ENCODE measurements at places on chromosomes 5 and 9.

- no peak for DNase-seq
Observed at GRCh38 chr9:18601026-18601425, 127.1 kb downstream of the ADAMTSL1 start.

DNA sequence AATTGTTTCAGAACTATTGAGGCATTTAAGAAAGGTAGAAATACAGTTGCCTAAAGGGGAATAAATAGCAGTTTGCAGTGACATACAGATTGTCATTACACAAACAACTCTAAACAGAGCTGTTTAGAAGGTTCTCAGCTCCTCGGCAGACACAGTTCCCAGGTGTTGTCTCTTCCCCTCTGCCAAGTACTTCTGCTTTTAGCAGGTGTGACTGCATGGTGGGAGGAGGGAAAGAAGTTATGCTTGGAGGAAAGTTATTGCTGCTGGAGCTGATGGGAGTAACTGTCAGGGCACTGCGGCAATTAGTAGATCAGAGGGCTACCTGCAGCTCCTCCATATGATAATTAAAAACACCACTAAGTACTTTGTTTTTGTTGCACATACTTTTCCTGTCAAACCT lies 14.5 kb downstream of the EDIL3 start:
- no peak for DNase-seq

- no peak for DNase-seq
Observed at GRCh38 chr5:8458038-8458383, 589.1 kb downstream of the MTRR start.

DNA sequence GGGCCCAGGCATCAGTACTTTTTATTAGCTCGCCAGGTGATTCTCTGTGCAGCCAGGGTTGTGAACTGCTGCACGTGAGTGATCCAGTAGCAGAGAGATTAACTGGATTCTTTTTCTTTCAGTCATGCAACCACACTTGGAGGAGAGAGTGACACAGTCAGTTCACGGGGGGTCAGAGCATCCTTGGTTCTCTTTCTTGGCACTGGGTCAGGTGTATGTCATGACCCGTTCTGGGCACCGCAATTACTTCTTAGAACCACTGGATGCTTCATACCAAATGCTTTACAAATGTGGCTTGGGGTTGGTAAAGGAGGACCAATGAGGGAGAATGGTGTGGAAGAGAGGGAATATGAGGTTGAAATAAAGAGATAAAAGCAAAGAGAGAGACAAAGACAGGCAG lies 368.7 kb downstream of the MLLT3 start:
- DNase-seq, result no peak

DNA sequence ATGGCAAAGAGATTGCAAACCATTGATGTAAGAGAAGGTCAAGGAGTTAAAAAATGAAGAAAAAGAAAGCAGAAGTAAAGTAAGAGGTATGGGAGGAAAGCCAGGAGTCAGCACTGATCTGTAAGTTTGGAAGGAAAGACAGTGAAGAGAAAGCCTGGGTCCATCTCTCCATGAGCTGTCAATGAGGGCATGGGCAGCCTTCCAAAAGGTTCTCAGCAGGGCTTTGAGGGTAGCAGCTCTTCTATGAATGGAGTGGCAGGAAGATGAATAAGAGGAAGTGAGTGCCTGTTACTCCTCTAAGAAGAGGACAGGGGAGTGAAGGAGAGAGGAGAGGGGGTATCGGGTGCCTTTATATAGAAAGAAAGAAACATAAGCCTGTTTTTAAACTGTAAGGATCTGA lies 97.1 kb downstream of the ADCY2 start:
- DNase-seq, result no peak

- no peak for DNase-seq
Observed at GRCh38 chr5:135484674-135485086, 32.5 kb upstream of the TIFAB start.

GRCh38 chr5:163809473-163809872 lies 304.1 kb downstream of the MAT2B start:
- no peak for DNase-seq

DNA sequence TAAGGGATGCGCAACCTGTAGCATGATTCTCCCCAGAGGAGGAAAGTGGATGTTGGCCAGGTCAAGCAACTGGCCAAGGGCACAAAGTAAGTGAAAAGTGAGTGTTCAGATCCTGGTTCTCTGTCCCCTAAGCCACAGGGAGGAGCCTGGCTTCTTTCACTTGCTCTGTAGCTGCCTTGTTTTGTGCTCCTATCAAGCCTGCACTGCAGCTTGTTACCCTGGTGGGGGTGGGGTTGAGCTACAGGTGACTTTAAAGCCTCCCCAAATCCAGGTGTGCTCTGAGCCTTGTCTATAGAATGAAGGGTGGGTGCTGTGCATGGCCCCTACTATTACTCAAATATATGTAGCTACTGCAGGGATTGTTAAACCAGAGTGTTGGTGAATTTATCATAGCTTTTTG lies 32.9 kb downstream of the RALGPS1 start:
- no peak for DNase-seq

- no peak for DNase-seq
Observed at GRCh38 chr5:126338635-126339034, 84.6 kb upstream of the GRAMD2B start.

GRCh38 chr9:31490551-31491106 lies 893.8 kb upstream of the ACO1 start:
- DNase-seq, result no peak

DNA sequence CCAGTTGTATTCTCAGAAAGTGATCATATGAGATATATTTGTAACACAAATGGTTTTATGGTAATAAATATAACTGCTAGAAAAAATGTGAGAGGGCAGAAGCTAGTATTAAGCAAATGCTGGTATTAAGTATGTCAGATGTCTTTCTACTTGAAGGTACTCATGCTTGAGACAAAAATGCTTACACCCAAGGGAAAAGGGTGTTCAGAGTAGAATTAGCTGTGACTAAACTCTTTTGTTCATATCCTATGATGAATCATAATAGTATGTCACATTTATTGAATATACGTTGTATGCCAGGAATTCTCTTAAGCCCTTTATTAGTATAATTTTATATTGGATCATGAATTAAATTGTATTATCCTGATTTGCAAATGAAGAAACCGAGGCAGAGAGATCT lies 2.2 kb downstream of the ADGRV1 start:
- DNase-seq, result no peak

DNA sequence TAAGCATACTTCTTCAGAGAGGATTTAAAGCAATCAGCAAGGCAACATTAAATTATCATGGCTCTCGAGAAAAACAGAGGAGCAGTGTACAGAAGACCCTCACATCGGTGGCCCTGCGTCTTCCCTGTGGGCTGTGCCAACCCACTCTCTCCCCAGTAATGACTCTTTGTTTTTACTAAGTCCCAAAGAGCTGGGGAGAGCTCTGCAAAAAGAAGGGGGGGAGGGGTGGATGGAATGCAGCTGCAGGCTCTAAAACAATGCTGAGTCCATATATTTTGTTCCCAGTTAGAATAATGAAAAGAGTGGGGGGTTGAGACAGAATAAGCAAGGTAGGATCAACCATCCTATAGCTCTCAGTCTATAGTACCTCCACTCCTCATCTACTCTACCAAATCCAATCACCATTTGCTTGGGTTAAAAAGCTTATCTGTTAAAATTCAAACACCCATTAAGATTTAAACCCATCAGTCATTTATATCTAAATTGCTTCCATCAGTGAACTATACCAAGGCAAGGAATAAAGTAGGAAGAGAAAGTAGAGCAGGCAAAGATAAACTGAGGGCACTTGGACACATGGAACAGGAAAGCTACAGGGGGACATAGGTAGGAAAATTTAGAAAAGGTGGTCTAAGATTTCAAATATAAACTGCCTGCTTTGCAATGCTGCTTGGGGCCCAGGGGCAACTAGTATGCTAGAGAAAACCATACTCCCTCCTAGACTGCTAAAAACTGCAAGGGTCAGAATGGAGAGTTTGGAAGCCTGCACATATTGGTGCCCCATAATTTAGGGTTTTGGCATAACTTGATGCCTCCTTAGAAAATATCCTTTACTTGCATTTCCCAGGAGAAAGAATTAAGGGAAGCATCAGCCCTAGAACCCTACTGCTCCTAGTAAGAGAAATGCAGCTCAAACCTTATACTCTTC lies 20.6 kb downstream of the ELL2 start:
- no peak for DNase-seq

DNA sequence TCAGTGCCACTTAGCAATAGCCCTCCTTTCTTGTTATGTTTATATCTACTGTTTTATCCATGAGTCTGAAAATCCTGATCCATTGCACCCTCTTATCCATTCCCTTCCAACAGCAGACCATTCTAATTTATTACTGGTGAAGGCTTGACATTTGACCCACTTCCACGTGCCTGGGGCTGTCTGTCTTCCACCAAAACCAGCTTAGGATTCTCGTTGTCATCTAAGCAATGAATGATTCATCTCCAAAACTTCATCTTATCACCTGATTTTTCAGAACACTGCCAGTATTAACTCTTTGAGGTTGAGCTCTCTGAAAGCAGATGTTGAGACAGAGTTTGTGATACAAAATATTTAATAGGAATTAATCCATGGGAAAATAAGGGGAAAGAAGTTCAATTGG lies 277.8 kb upstream of the FBXL7 start:
- no peak for DNase-seq

- DNase-seq, result no peak
Observed at GRCh38 chr5:56090793-56091460, 96.2 kb upstream of the IL6ST start.

GRCh38 chr5:172541099-172541772 lies 86.9 kb upstream of the SH3PXD2B start:
- DNase-seq, result no peak

GRCh38 chr9:16023446-16023845 lies 470.6 kb downstream of the CCDC171 start:
- no peak for DNase-seq

DNA sequence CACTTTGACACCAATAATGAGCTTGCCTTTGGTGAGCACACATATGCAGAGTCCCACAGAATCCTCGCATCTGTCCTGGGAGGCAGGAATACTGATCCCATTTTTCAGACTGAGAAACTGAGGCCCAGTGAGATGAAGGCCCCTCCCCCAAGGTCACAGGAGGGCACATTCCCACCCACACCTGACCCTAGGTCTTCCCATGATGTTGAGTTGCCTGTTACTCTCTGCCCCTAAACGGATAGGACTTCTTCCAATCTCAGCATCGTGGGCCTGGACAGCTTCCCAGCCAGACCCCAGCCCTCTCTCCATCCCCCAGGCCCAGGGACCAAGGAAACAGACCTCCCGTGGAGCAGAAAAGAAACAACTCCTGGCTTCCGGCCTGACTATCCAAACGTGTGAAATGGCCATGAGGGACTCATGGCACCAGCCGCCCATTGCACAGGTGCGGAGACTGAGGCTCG lies 877 bp downstream of the SH3GLB2 start:
- DNase-seq, result no peak

DNA sequence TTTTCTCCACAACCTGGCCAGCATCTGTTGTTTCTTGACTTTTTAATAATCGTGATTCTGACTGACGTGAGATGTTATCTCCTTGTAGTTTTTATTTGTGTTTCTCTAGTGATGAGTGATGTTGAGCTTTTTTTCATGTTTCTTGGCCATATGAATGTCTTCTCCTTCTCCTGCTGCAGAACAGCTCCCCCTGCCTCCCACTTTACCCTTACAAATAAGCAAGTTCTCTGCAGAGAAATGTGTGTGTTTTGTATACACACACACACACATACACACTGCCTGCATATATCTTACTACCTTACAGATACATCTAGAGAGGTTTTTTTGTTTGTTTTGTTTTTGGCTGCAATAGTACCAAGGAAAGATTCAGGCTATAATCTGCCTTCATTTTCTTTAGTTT lies 88.7 kb upstream of the PHF24 start:
- DNase-seq, result no peak

DNA sequence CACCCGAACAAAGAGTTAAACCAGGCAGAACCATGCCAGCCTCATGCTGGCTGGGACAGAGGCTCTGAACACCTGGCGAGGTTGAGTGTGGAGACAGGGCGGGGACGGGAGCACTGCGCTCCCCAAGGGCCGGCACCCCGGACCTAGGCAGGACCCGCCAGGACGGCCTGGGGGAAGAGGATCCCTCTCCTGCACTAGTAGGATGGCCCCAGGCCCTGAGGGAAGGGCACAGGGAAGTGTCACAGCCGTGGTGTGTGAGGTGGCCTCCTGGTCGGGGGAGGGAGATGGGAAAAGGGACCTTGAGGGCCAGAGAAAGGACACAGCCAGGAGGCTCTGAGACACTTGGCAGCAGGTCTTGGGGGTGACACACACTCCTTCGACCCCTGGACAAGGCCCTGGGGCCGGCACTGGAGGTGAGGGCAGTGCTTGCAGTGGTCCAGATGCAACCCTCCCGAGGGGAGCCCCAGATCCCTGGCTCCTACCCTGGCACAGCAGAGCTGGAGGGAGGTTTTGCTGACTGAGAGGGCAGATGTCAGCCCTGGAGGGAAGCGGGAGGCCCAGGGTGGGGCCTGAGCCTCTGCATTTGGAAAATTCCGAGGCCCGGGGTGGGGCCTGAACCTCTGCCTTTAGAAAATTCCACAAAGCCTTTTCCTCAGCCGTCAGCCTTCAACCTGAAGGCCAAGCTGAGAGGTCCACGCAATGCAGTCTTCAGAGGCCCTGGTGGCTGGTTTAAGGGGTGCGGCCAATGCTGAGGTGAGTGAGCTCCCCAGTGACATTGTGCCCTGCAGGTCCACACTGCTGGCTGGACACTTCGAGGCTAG lies 24.8 kb upstream of the TERT start:
- no peak for DNase-seq

DNA sequence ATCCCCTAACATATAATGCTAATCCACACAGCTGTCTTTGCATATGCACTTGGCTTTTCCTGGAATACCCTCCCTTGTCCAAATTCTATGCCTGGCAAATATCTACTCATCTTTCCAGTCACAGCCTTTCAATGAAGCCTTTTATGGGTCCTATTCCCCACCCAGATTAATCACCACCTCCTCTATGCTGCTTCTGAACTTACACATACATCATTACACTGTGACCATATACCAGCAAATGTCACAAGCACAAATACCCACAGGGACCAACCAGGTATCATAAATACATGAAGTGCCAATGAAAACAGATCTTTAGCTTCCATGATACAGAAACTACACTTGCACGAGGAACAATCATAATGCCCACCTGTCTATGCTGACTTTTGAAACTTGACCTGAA lies 22.3 kb downstream of the LPAR1 start:
- DNase-seq, result no peak

GRCh38 chr5:41967401-41967800 lies 42.3 kb downstream of the FBXO4 start:
- no peak for DNase-seq

GRCh38 chr9:91143642-91144041 lies 218.1 kb downstream of the AUH start:
- DNase-seq, result no peak

- DNase-seq, result peak; percentile 31
Observed at GRCh38 chr9:132160802-132161742, 786 bp upstream of the NTNG2 start.

- no peak for DNase-seq
Observed at GRCh38 chr9:124038239-124038638, 26.7 kb downstream of the LHX2 start.

GRCh38 chr9:82308836-82309235 lies 320.3 kb downstream of the SPATA31D1 start:
- DNase-seq, result no peak

GRCh38 chr9:97615439-97616072 lies 17.6 kb downstream of the TSTD2 start:
- peak; percentile 27 for DNase-seq

DNA sequence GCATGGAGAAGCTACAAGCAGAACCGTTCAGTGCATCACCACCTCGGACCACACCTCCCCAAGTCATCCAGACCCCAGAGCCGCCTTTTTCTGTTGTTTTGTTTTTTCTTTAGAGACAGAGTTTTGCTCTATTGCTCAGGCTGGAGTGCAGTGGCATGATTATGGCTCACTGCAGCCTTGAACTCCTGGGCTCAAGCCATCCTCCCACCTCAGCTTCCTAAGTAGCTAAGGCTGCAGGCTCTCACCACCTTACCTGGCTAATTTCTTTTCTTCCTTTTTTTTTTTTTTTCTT lies 13.5 kb upstream of the SFXN1 start:
- no peak for DNase-seq
